ENCODE measurements at places on chromosomes 4 and X.

GRCh38 chrX:48983896-48984295 is 12.3 kb upstream of the KCND1 start:
- no peak for DNase-seq

DNA sequence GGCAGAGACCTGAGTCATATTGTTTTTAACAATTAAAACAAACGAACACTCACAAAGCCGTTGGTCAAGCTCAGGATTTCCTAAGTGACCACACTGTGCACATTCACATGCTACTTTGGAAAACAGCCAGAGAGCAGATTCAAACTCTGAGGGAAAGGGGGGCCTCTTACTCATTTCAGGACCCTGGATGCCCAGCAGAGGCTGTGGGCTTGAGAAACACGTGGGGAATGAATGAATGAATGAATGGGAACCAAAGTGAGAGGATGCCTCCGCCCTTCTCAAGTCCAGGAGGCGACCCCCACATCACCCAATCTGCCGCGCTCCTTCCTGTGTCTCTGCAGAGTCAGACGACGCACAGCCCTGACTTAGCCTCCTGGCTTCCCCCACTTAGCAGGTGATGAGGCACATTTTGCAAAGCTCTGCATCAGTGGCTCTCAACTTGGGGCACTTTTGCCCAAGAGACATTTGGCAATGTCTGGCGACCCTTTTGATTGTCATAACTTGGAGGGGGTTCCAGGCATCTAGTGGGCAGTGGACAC is 76.0 kb downstream of the ABLIM2 start:
- no peak for DNase-seq

DNA sequence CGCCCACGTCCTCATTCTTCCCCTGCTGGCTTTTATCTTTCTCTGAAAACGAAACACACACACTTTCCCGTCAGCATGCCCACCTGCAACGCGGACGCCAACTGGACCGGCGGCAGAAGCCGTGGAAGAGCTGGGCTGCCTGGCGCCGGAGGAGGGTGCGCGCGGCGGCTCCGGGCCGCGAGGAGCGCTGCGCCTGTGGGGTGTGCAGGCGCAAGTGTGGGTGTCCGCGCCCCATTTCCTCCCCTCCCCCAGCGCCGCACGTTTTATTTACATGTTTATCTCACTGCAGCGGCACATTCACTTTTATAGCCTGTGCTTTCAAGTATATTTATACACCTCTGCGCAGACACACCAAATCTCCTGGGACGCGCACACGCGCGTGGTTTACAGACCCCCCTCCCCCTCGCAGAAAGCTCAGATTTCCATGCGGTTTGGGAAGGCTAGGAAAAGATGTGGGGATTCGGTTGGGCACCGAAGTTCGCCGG is 1.5 kb downstream of the PITX2 start:
- DNase-seq, result no peak

DNA sequence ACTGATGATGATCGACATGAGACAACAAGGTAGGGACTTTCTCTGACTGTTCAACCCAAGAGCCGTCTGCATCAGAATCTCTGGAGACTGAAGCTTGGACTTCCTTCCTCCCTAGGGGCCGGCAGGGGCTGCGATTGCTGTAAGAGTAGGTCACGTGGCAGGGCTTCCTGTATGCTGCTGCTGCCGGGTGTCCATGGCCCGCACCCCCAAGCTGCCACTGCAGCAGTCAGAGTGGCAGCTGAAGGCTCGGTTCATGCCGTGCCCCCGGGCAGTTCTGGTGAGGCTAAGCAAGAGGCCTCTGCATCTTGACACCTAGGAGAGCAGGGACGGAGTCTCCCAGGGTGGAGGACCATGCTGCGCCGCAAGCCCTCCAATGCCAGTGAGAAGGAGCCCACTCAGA is at the start of gene SASH3:
SASH3 (plus strand) TSS at position 203 of the 400 bp plus-strand sequence; CDS start at position 352, 149 bp downstream.
- DNase-seq, result no peak

GRCh38 chr4:1236103-1236641 is 12.8 kb downstream of the CTBP1 start:
- no peak for DNase-seq

DNA sequence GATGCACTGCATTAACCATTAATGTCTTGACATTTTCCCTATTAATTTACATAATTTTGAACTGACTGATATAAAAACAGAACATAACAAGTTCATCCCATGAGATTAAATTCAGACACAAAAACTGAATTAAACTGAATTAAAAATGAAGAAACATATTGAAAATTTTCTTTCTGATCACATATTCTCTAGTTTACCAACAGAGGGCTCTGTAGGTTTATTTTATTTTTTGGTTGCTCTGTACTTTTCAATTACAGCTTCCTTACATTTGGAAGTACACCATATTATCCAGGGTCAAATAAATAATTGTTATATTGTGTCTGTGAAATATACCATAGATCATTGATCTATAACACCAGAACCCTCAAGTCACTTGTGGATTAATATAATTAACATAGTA is 27.3 kb upstream of the CT83 start:
- peak; percentile 4 for DNase-seq

DNA sequence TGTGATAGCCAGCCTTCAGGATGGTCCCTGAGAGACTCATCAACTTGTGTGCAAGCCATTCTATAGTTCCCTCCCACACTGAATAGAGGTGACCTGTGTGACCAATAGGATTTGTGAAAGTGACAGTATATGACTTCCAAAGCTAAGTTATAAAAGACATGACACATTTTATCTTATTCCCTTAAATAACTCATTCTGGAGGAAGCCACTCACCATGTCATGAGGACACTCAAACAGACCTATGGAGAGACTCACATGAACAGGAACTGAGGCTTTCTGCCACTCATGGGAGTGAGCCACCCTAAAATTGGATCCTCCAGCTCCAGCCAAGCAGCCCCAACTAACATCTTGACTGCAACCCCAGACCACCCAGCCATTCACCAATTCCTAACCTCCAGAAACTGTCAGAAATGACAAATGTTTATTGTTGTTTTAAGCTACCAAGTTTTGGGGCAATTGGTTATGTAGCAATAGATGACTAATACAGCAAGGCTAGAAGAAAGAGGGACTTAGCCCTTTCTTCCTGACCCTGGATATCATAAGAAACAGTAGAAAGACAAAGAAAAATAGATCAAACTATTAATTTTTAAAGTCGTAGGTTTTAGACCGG is 9.0 kb upstream of the CHIC2 start:
- no peak for DNase-seq

- DNase-seq, result peak; percentile 77
Measured at GRCh38 chrX:115892787-115893671, 277.5 kb upstream of the AGTR2 start.

DNA sequence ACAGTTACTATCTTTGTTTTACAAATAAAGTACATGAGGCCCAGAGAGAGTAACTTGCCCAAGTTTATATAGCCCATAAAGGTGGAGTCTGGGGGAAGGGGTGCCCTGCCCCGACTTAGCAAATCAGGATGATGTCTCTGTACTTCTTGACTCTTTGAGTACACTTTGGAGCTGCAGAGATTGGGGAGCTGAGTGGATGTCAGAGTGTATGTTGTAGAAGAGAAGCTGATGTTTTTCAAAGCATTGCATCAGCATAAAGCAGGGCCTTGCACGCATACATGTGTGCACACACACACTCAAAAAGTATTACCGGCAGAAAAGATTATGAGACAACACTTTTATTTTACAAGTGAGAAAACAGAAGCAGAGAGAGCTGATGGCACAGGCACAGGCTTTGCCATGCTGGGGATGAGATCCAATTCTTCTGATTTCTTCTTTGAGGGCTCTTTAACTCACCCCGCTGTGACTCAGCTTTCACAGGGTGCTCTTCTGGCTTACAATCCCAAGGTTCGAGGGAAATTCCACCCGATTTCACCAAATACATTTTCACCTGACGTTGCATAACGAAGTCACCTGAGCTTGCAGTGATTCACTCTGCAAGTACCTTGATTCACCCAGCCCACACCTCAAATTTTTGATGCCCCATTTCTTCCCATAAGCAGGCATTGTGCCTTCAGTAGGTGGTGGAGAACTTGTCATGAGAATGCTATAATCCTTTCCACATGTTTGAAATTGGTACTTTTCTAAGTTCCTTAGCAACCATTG is 292.8 kb upstream of the BOD1L1 start:
- DNase-seq, result no peak

- DNase-seq, result no peak
Measured at GRCh38 chr4:177528620-177529019, 86.4 kb upstream of the AGA start.

GRCh38 chr4:161133586-161134276 is 1030.1 kb downstream of the FSTL5 start:
- peak; percentile 89 for DNase-seq

All from SK-N-DZ (cell line).